CD4-positive, alpha-beta T cell treated with Interleukin-1 beta for 1 hour (primary cell): ENCODE measurements at places on chromosomes 3 and 15.

DNA sequence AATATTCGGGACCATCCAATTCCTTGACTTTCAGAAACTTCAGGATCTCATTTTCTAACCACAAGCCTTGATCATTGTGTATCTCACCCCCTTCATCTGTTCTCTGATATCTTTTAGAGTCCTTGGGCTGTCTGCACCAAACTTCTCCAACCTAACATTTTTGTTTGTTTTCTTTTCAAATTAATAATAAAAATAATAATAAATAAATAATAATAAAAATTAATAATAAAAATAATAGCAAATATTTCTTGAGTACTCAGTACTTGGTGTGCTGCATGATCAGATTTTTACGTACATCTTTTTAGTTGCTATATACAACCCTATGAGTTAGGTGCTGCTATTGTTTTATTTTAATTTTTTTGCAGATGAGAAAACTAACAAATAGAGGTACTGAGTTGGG lies 70.2 kb upstream of the TPRG1 start:
- DNase-seq: no peak

DNA sequence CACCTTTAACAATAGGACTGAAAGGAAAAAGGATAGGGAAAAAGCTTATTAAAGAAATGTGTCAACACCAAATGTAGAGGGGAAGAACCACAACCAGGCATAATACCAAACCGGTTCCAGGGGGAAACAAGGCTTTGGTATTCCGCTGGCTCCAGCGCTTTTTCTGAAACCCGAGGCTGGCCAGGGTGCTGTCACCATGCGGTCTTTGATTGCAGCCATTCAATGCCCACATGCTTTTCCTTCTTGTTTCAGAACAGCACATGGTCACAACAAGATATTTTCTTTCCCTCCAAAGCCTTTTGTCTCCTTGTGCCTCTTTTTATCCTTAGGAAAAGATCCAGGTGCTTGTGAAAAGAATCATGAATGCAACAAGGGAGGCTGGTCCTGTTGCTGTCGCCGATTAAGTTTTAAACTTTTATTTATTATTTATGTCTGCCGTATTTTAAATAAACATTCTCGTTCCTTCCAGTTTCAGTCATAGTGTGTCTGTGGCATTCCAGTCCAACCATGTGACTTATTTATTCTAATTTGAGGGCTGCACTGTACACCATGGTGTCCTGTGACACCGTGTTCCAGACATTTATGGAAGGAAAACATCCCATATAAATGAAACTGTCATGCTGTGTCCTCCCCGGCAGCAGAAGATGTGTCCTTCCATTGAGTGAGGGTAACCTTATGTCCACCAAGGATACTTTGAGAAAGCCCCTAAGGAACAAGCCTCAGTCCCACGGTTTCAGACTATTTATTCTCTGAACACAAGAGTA lies 41.1 kb downstream of the CCK start:
- no peak for DNase-seq

GRCh38 chr3:35644451-35644850 lies 5.1 kb downstream of the ARPP21 start:
- no peak for DNase-seq

DNA sequence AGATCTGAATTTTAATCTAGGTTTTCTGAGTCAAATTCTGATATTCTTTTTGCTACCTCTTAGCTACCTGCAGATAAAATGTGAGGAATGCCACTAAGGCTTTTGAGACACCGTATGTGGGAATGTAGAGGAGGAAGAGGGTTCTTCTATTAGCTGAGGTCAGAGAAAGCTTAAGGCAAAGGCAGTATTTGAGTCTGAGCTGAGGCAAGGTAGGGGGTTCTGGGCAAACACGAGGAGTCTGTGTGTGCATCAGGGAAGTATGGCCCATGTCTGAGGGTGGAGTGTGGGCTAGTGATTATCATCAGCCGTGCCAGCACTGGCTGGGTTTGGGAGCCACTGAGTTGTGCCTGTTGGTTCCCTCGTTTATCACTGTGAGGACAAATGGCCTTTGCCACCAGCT lies 181.1 kb downstream of the SOX2 start:
- DNase-seq: no peak

DNA sequence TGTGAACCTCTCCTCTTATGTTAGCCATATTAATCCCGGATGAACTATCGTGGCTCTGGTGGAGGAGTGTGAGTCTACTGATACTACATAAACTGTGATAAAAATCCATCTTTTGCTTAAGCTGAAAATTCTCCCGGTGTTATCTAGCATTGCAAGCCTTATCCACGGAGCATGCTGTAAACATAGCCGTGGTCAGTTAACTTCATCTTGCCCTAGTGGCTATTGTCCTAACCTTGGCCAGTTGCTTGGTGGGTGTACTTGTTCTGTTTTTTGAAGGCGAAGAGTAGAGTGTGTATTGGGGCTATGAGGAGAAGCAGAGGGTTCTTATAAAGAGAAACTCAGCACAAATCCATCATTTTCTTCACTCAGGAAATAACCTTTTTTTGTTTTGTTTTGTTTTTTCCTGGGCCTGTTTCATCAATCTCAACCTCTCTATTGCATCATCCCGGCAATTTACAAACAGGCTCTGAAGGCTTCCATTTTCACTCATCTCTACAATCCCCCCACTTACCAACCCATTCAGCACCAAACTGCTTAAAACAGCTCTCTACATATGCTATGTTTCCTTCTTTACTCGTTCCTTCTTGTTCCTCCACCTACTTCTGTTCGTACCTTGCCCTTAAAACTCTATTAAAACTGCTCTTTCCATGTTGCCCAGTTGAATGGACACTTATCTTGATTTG lies 135.5 kb upstream of the PTX3 start:
- DNase-seq: no peak

DNA sequence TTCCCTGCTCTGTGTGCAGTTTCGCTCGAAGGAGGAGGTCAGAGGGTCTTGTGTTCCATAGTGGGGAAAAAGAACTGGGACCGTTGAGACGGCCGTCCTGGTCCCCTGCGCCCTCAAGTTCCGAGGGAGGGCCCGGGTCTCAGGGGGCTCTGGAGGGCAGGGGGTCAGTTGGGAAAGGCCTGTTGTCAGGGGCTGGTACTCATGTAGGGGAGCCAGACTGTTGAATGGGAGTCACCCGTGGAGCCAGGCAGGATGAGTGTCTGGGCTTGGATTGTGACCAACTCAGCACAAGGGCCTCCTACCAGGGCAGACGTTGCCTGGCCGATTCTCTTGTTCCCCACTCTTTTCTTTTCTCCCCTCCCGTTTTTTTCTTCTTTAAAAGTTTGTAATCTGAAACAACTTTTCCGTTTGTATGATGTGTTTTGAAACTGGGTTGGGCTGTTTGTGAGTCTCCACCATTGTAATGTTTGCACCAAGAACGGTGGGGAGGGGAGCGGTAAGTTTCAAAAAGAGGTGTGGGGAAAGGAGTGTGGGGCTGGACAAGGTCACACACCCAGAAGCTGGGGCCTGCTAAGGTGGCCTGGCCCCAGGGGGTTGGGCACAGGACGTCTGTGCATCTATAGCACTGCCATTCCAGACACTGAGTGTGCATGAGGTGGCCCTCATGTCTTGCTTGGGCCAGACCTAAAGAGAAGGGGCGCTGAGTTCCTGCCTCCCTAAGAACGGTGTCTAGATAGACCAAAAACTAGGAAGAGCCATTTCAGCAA lies 1.1 kb downstream of the CMTM7 start:
- peak; percentile 29 for DNase-seq

DNA sequence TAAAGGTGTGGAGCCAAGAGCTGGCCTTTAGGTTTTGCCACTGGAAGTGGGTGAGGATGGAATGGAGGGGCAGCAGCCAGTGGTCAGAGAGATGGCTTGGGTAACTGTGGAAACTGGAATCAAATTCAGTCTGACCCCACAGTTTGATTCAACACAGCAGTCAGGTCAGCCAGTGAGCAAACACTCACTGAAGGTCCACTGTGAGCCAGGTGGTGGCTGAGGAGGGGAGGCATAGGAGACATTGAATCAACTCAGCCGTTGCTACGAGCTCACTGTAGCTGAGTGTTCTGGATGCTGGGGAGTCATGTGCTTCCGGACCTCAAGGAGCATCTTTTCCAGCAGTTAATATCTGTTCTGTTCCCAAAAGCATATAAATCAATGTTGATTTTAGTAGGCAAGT lies 37.5 kb downstream of the LPP start:
- DNase-seq: no peak

GRCh38 chr15:27485265-27485664 lies 514.3 kb downstream of the GABRG3 start:
- no peak for DNase-seq

- no peak for DNase-seq
These were observed 321.4 kb upstream of the GBE1 start for GRCh38 chr3:82082796-82083195.

DNA sequence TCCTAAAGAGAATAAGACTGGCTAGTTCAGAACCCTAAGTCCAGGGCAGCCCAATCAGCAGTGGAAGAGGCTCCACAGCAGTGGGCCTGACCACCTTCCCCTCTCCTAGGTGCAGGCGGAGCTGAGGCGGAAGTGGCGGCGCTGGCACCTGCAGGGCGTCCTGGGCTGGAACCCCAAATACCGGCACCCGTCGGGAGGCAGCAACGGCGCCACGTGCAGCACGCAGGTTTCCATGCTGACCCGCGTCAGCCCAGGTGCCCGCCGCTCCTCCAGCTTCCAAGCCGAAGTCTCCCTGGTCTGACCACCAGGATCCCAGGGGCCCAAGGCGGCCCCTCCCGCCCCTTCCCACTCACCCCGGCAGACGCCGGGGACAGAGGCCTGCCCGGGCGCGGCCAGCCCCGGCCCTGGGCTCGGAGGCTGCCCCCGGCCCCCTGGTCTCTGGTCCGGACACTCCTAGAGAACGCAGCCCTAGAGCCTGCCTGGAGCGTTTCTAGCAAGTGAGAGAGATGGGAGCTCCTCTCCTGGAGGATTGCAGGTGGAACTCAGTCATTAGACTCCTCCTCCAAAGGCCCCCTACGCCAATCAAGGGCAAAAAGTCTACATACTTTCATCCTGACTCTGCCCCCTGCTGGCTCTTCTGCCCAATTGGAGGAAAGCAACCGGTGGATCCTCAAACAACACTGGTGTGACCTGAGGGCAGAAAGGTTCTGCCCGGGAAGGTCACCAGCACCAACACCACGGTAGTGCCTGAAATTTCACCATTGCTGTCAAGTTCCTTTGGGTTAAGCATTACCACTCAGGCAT lies 33.7 kb downstream of the VIPR1 start:
- peak; percentile 59 for DNase-seq

GRCh38 chr3:105767776-105768175 lies 101.0 kb downstream of the CBLB start:
- DNase-seq: no peak

DNA sequence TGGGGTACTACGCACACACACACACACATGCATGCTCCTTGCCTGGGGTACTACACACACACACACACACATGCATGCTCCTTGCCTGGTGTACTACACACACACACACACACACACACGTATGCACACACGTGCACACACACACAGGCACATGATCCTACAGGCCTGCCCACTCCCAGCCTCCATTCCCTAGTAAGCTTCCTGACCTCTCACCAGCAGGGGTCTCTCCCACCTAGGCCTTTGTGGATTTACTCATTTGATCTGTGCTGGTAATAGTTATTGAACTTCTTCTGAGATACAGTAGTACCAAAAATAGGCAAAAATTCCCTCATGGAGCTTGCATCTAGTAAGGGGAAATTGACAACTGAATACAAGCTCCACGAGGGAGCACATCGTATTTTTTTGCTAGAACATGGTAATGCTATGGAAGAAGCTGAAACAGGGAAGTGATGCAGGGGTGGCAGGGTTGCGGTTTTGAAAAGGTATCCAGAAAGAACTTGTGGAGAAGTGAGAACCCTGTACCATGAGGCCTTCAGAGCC lies 19.1 kb downstream of the TTC21A start:
- peak; percentile 41 for DNase-seq

- no peak for DNase-seq
These were observed 316.8 kb downstream of the VPS13C start for GRCh38 chr15:61743345-61743909.

- DNase-seq: no peak
These were observed 46.2 kb downstream of the CD200 start for GRCh38 chr3:112379020-112379690.

GRCh38 chr15:36883713-36884517 lies 216.4 kb downstream of the MEIS2 start:
- peak; percentile 33 for DNase-seq

DNA sequence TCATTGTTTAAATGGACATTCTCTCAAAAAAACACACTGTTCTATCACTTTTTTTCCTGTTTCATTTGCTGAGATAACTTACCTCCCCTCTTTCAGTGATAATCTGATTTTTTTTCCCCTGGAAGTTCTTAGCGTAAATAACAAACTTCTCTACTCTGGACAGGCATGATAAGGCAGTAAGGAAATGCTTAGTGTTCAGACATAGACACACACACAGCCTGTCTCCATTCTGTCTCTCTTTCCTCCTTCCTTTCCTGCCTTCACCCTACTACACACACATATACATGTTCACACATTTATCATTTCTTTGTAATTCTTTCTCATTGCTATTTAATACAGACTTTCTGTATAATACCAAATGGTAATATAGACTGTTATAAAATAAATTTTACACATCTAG lies 470.8 kb upstream of the ROBO1 start:
- no peak for DNase-seq

- DNase-seq: no peak
These were observed 10.9 kb upstream of the GPR171 start for GRCh38 chr3:151213881-151214280.

GRCh38 chr15:100341239-100341749 lies 481 bp downstream of the ADAMTS17 start:
- DNase-seq: no peak
